Activated CD8-positive, alpha-beta memory T cell treated with anti-CD3 and anti-CD28 coated beads, Interleukin-2, amount 10 ng/mL, durations not matched to agents 7 days and 5 days (primary cell): ENCODE measurements at places on chromosomes 13 and 19. TPM values are rescaled to one million over a fixed set of nuclear protein-coding genes. Genes with fewer than 3 reads are reported as not detected.

- H3K27ac ChIP-seq = no peak overlapping the region
- no peaks in the 10 kb centered on the region for H3K27me3 ChIP-seq
- H3K36me3 ChIP-seq = no peaks in the 10 kb centered on the region
- no peak overlapping the region for H3K4me3 ChIP-seq
- no peaks in the 10 kb centered on the region for H3K4me1 ChIP-seq
These were observed 1575.5 kb upstream of the SPRY2 start for GRCh38 chr13:81916461-81916860.

- no peak overlapping the region for H3K4me3 ChIP-seq
- no peaks in the 10 kb centered on the region for H3K4me1 ChIP-seq
- no peak for DNase-seq
- H3K27ac ChIP-seq = no peak overlapping the region
- no peaks in the 10 kb centered on the region for H3K27me3 ChIP-seq
- no peaks in the 10 kb centered on the region for H3K36me3 ChIP-seq
These were observed 308.9 kb downstream of the RBM26 start for GRCh38 chr13:79097201-79097600.

DNA sequence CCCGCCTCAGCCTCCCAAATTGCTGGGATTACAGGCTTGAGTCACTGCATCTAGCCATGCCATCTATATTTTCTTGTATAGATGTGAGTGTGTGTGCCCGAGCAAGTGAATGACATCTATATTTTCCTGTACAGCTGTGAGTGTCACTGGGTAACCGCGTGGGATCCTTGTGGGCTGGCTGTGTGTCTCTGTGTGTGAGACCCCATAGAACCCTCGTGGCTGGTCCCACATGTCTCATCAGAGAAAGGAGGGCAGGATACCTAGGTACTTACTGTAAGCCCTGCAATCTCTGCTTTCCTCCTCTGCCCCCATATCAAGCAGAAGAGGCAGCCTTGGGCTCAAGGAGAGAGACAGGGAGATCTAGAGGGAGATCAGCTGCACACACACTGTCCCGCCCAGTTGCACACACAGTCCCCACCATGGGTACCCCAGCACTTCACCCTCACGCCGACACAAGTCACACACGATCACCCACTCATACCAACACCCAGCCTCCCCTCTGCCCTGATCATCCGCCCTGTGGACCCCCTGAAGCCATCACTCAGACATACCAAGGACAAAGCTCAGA lies 655 bp downstream of the DENND1C start:
- DNase-seq = peak; percentile 59
- peaks cover 14% of the 10 kb centered on the region for H3K36me3 ChIP-seq
- no peaks in the 10 kb centered on the region for H3K27me3 ChIP-seq

DNA sequence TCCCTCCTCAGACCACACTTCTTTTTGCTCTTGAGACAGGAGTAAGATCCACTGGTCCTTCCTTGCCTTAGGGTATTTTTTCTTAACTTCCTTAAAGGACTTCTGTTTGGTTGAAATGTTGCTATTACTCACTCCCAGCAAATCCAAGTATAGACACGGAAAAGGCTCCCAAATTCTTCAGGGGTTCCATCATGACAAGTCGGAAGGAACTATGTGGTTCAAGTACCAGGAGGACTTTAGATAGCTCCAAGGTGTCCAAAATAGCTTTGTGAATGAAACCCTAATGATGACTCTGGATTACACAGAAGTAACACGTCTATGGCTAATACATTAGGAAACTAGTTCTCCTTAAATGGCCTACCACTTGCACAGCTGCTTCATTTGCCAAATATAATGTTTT lies 238.7 kb downstream of the KCTD12 start:
- H3K27ac ChIP-seq = no peak overlapping the region
- no peak overlapping the region for H3K4me3 ChIP-seq
- H3K27me3 ChIP-seq = peaks cover 6% of the 10 kb centered on the region
- DNase-seq = no peak
- no peaks in the 10 kb centered on the region for H3K4me1 ChIP-seq

DNA sequence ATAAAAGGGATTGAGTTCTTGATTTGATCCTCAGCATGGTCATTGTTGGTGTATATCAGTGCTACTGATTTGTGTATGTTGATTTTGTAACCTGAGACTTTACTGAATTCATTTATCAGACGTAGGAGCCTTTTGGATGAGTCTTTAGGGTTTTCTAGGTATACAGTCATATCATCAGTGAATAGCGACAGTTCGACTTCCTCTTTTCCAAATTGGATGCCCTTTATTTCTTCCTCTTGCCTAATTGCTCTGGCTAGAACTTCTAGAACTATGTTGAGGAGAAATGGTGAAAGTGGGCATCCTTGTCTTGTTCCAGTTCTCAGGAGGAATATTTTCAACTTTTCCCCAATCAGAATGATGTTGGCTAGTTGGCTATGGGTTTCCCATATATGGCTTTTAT lies 27.0 kb downstream of the POMP start:
- no peaks in the 10 kb centered on the region for H3K4me1 ChIP-seq
- H3K27ac ChIP-seq = no peak overlapping the region
- peaks cover 1% of the 10 kb centered on the region for H3K36me3 ChIP-seq
- peaks cover 18% of the 10 kb centered on the region for H3K27me3 ChIP-seq
- no peak overlapping the region for H3K4me3 ChIP-seq

GRCh38 chr13:107864543-107865317 lies 350.6 kb downstream of the LIG4 start:
- peaks cover 4% of the 10 kb centered on the region for H3K4me1 ChIP-seq
- no peak overlapping the region for H3K4me3 ChIP-seq
- peaks cover 4% of the 10 kb centered on the region for H3K36me3 ChIP-seq
- H3K27me3 ChIP-seq = peaks cover 39% of the 10 kb centered on the region
- H3K27ac ChIP-seq = no peak overlapping the region

GRCh38 chr19:16330368-16330801 lies 5.8 kb downstream of the KLF2 start:
- peaks cover 66% of the 10 kb centered on the region for H3K4me1 ChIP-seq
- peak; percentile 98 for DNase-seq
- H3K27me3 ChIP-seq = peaks cover 29% of the 10 kb centered on the region
- peaks cover 45% of the 10 kb centered on the region for H3K36me3 ChIP-seq

DNA sequence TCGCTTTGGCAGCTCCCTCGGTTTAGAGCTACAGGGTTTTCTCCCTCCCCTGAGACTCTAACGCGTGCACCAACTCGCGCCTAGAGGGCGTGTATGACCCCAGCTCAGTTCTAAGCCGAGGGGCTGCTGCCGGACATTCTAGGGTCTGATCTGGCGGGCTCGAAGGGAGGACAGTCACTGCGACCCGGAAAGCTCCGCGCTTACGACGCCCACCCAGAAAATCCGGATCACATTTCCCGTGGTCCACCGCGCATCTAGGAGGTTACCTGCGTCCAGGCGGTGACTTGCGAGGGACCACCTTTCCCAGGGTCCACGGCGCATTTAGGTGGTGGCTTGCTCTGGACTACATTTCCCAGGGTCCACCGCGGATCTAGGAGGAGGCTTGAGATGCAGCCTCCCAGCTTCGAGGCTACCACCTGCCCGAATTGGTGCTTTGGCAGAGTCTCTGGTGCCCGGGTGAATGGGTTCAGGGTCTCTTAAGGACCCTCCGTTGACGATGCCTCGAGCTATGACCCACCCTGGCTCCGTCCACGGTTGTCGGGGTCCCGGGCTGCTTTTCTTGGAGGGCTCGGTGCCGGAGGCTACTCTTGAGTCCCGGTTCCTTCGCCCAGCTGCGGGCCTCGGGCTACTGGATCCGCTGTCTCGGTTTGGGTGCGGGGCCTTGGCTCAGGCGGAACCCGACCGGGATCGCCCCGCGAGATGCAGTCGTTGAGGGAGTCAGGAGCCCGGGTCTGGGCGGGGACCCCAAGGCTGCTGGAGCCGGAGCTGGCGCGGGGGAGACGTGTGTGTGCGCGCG lies 30.5 kb downstream of the ZNF146 start:
- H3K36me3 ChIP-seq = peaks cover 21% of the 10 kb centered on the region
- no peak overlapping the region for H3K4me3 ChIP-seq
- H3K4me1 ChIP-seq = no peaks in the 10 kb centered on the region
- peaks cover 8% of the 10 kb centered on the region for H3K27me3 ChIP-seq
- no peak overlapping the region for H3K27ac ChIP-seq

DNA sequence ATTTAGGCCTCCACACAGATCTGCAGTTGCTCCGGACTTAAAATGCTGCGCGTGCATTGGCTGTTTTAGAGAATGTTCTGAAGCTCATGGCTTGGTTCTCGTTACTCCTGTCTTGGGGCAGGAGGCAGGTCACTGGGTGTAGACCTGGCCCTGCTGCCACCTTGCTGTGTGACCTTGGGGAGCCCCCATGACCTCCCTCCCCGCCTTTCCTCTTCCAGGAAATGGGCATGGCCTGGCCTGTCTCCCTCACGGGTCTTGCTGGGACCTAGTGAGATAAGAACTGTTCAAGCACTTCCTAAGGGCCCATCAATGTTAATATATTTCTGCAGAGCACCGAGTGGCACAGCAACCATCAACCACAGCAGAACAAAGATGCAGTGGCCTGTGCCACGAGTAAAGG lies 49.4 kb downstream of the KLF2 start:
- DNase-seq = no peak
- H3K4me3 ChIP-seq = no peak overlapping the region
- H3K4me1 ChIP-seq = peaks cover 34% of the 10 kb centered on the region
- H3K27me3 ChIP-seq = peaks cover 10% of the 10 kb centered on the region
- H3K27ac ChIP-seq = peak overlapping the region; percentile 79
- peaks cover 28% of the 10 kb centered on the region for H3K36me3 ChIP-seq

- H3K27me3 ChIP-seq = no peaks in the 10 kb centered on the region
- DNase-seq = no peak
- H3K4me1 ChIP-seq = peaks cover 9% of the 10 kb centered on the region
- H3K4me3 ChIP-seq = no peak overlapping the region
These were observed 18.7 kb downstream of the GPR180 start for GRCh38 chr13:94620286-94620896.

DNA sequence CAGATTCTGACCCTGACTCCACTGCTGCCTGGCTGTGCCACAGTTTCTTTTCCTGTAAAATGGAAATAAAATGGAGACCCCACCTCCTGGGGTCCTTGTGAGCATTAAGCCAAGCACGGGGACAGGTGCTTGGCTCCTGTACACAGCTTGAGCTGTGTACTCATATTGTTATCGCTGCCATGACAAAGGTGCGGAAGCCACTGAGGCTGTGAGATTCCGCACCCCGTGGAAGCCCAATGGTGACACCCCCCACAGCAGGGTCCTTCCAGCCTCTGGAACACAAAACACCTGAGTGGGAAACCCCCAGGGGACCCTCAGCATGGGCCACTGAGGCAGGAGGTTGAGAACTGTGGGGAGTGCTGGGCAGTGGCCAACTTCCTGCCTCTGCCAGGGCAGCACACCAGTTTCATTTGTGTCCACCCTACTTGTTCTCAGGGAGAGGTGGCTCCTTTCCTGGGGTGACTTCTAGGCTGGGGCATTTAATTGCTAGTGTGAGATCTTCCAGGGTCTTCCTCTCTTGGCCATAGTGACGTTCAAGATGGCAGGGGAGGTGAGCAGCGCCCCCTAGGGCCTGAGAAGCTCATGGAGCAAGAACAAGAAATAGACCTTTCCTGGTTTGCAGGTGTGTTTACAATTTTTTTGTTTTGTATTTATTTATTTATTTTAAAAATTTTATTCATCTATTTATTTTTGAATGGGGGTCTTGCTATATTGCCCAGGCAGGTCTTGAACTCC lies 5.4 kb upstream of the JSRP1 start:
- no peaks in the 10 kb centered on the region for H3K36me3 ChIP-seq
- H3K4me3 ChIP-seq = no peak overlapping the region
- no peak overlapping the region for H3K27ac ChIP-seq

GRCh38 chr13:58584610-58585009 lies 953.1 kb downstream of the PCDH17 start:
- no peak overlapping the region for H3K27ac ChIP-seq
- no peaks in the 10 kb centered on the region for H3K4me1 ChIP-seq

DNA sequence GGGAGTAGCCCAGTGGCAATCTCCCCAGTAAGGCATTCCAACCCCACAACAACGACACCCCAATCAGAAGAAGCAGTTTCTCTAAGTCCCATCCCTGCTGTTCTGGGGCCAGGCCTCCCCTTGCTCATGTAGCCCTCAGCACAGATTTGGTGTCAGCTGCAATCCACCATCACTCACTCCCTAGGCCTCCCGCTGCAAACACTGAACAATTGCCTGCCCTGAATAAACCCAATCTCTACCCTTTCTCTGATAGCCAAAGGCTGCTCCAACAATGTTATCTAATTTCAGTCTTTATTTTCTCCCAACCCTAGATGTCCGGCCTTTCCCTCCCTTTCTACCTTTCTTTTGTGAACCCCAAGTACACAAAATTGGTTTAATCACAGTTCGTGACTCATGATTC lies 5.6 kb upstream of the SOX21 start:
- H3K4me1 ChIP-seq = no peaks in the 10 kb centered on the region
- H3K27ac ChIP-seq = no peak overlapping the region
- H3K27me3 ChIP-seq = peaks cover 43% of the 10 kb centered on the region
- DNase-seq = no peak
- no peak overlapping the region for H3K4me3 ChIP-seq

DNA sequence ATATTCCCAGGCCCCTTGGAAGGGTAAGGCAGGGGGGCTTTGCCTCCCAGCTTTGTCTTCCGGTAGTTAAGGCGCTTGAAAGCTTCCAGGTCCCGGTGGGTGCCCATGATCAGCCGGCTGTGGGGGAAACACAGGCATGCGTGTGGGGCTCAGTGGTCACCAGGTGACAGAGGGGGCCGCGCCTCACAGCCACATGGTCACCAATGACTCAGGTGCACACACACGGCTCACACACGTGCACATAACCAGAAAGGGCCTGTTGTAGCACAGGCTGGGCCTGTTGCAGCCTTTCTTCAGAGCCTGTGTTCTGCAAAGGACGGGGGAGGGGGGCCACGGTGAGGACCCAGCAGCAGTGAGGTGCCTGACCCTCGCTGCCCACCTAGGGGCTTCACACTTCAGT lies 5.9 kb downstream of the NANOS3 start:
- no peak overlapping the region for H3K4me3 ChIP-seq
- H3K36me3 ChIP-seq = no peaks in the 10 kb centered on the region
- peaks cover 60% of the 10 kb centered on the region for H3K4me1 ChIP-seq

GRCh38 chr13:20721454-20722357 lies 18.2 kb downstream of the IL17D start:
- H3K4me1 ChIP-seq = peaks cover 4% of the 10 kb centered on the region
- H3K27me3 ChIP-seq = peaks cover 16% of the 10 kb centered on the region
- H3K27ac ChIP-seq = no peak overlapping the region
- DNase-seq = no peak
- H3K36me3 ChIP-seq = no peaks in the 10 kb centered on the region
- peak overlapping the region; percentile 49 for H3K4me3 ChIP-seq

GRCh38 chr13:33711436-33711835 lies 106.5 kb upstream of the RFC3 start:
- H3K27me3 ChIP-seq = no peaks in the 10 kb centered on the region
- H3K4me3 ChIP-seq = no peak overlapping the region
- no peaks in the 10 kb centered on the region for H3K4me1 ChIP-seq
- DNase-seq = no peak
- H3K27ac ChIP-seq = no peak overlapping the region

- H3K27me3 ChIP-seq = no peaks in the 10 kb centered on the region
- no peaks in the 10 kb centered on the region for H3K36me3 ChIP-seq
- H3K4me3 ChIP-seq = no peak overlapping the region
- peaks cover 49% of the 10 kb centered on the region for H3K4me1 ChIP-seq
- DNase-seq = peak; percentile 56
These were observed 12.2 kb downstream of the CIC start for GRCh38 chr19:42281146-42281826.

The CADM4 gene
- total RNA-seq = 0.09 TPM

The TNNT1 gene
- total RNA-seq = 1.0 TPM

The KCNC3 gene
- total RNA-seq = 2.3 TPM

The IL17D gene
- total RNA-seq = 0.37 TPM

The ZNF431 gene
- total RNA-seq = 22.4 TPM

The ADPRHL1 gene
- 1.3 TPM for total RNA-seq

The APOC4 gene
- not detected for total RNA-seq

The CSNK1G2 gene
- total RNA-seq = 114 TPM

The ADGRE2 gene
- total RNA-seq = 0.50 TPM

The SLC6A16 gene
- total RNA-seq = 2.5 TPM

The ZNF836 gene
- 12.6 TPM for total RNA-seq

The SYT5 gene
- not detected for total RNA-seq

The ITGBL1 gene
- 0.05 TPM for total RNA-seq

The SPRED3 gene
- 0.93 TPM for total RNA-seq

The FCHO1 gene
- total RNA-seq = 58.4 TPM

The NLRP4 gene
- not detected for total RNA-seq
